Activated T-helper 17 cell treated with anti-CD3 and anti-CD28 coated beads, Interleukin-2, amount 50 U/mL, for 72 hours (primary cell): ENCODE measurements at places on chromosomes 7 and 10.

GRCh38 chr10:22690158-22690557 is 24.2 kb downstream of the PIP4K2A start:
- peaks cover 12% of the 10 kb centered on the region for H3K36me3 ChIP-seq
- H3K27ac ChIP-seq = peak overlapping the region; percentile 43
- H3K27me3 ChIP-seq = no peaks in the 10 kb centered on the region
- H3K4me3 ChIP-seq = peak overlapping the region; percentile 5
- H3K4me1 ChIP-seq = peaks cover 47% of the 10 kb centered on the region

GRCh38 chr7:148856891-148857290 is 27.2 kb downstream of the EZH2 start:
- H3K4me3 ChIP-seq = peak overlapping the region; percentile 68
- ATAC-seq = peak; percentile 99
- no peaks in the 10 kb centered on the region for H3K36me3 ChIP-seq
- peaks cover 26% of the 10 kb centered on the region for H3K4me1 ChIP-seq
- peak overlapping the region; percentile 79 for H3K27ac ChIP-seq

- ATAC-seq = peak; percentile 17
- H3K27me3 ChIP-seq = no peaks in the 10 kb centered on the region
- H3K36me3 ChIP-seq = no peaks in the 10 kb centered on the region
Observed at GRCh38 chr7:156892081-156892800, 742 bp downstream of the LMBR1 start.

GRCh38 chr10:118264252-118264651 is 77.9 kb downstream of the FAM204A start:
- H3K27ac ChIP-seq = no peak overlapping the region
- no peak for ATAC-seq
- no peak overlapping the region for H3K4me3 ChIP-seq
- no peaks in the 10 kb centered on the region for H3K4me1 ChIP-seq
- H3K27me3 ChIP-seq = peaks cover 58% of the 10 kb centered on the region

GRCh38 chr7:2261611-2262010 is 19.6 kb downstream of the NUDT1 start:
- H3K27ac ChIP-seq = peak overlapping the region; percentile 85
- peaks cover 5% of the 10 kb centered on the region for H3K4me1 ChIP-seq
- peak; percentile 18 for ATAC-seq

GRCh38 chr10:21696302-21696701 is 162.3 kb downstream of the MLLT10 start:
- no peak overlapping the region for H3K27ac ChIP-seq
- H3K36me3 ChIP-seq = peaks cover 91% of the 10 kb centered on the region
- H3K27me3 ChIP-seq = no peaks in the 10 kb centered on the region

DNA sequence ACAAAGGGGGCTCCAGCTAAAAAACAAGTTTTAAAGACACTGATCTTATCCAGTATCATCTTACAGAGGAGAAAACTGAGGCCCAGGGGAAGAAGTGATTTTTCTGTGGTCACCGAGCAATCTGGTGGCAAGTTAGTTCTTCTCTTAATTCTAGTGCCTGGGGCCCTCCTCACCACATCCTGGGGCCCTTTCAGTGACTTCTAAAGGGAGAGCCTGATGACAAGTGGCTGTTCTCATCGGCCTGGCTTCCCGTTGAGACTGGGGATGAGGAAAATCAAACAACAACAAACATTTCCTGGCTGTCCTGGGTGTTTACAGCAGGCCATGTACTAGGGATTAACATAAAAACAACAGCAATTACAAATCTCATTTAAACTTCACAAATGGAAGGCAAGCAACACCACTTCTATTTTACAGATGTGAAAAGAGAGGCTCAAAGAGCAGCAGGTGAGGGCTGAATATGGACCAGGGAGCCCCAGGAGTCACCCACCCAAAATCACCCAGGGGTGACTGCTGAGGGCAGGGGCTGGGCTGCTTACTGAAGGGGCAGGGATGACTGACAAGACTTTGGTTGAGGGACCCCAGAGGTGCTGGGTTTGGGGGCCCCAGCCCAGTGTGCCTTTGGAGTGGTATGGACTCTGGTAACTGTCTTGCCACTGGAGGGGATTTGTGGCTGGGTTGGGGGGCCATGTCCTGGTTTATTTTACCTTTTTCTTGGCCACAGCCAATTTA is 24.7 kb upstream of the MTPAP start:
- H3K4me3 ChIP-seq = no peak overlapping the region
- H3K27ac ChIP-seq = no peak overlapping the region
- peaks cover 10% of the 10 kb centered on the region for H3K4me1 ChIP-seq
- peak; percentile 58 for ATAC-seq
- H3K36me3 ChIP-seq = no peaks in the 10 kb centered on the region
- peaks cover 19% of the 10 kb centered on the region for H3K27me3 ChIP-seq

DNA sequence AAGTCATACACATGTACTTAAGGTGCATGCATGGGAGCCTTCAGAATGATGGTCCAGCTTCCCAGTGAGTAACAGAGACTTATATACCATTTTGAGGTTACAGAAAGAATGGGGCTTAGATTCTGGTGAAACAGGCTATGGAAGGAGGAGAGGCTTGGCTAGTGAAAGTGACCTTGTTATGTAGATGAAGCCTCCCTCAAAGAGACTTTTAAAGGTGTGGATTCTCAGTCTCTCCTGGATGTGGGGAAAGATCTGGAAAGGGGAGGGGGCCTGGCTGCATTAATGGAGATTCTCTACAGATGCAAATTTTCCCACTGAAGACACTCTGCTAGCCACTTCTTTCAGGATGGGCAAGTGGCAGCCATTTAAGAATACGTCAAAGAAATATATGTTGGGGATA is 5.5 kb downstream of the RASSF4 start:
- no peaks in the 10 kb centered on the region for H3K36me3 ChIP-seq
- H3K4me1 ChIP-seq = peaks cover 16% of the 10 kb centered on the region
- H3K27me3 ChIP-seq = no peaks in the 10 kb centered on the region
- H3K4me3 ChIP-seq = no peak overlapping the region
- no peak overlapping the region for H3K27ac ChIP-seq
